Stimulated activated CD8-positive, alpha-beta memory T cell treated with anti-CD3 and anti-CD28 coated beads, Interleukin-4, amount 100 ng/mL, for 48 hours (primary cell): ENCODE measurements at places on chromosomes 7 and 10.

DNA sequence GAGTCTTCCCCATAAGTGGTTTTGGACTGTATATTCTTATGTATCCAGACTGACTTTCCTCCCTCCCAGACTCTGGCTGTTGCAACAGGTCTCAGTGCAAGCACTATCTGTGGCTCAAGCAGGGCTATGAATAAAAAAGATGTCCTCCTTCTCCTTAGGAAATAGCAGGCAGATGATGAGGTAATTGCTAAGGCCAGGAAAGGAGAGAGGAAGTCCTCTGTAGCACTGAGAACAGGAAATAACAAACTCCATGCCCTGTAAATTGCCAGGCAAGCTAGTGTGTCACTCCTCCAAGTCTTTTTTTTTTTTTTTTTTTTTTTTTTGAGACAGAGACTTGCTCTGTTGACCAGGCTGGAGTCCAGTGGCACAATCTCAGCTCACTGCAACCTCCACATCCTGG lies 900.1 kb downstream of the TYW1 start:
- no peak for DNase-seq

- DNase-seq, result no peak
Measured at GRCh38 chr7:111126987-111127386, 36.1 kb downstream of the LRRN3 start.

DNA sequence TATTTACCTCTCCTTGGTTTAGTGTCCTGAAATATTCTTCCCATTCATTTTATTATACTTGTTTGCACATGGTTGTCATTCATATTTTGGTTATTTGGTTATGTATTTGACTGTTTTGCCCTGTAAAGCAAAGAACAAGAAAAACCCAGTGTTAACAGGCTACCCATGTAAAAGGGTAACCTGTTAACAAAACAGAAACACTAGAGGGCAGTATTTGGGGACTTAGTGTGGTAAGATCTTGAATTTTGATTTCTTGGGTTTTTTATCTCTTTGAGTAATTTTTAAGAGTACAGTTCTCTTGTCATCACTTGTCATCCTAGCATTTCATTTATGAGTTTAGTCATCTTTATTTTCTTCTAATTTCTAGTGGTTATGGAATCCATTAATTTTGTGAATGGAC lies 51.3 kb downstream of the POLL start:
- DNase-seq, result no peak

GRCh38 chr7:108222236-108222892 lies 92.2 kb upstream of the LAMB4 start:
- no peak for DNase-seq

GRCh38 chr10:117536866-117537435 lies 5.6 kb upstream of the EMX2 start:
- DNase-seq, result no peak

DNA sequence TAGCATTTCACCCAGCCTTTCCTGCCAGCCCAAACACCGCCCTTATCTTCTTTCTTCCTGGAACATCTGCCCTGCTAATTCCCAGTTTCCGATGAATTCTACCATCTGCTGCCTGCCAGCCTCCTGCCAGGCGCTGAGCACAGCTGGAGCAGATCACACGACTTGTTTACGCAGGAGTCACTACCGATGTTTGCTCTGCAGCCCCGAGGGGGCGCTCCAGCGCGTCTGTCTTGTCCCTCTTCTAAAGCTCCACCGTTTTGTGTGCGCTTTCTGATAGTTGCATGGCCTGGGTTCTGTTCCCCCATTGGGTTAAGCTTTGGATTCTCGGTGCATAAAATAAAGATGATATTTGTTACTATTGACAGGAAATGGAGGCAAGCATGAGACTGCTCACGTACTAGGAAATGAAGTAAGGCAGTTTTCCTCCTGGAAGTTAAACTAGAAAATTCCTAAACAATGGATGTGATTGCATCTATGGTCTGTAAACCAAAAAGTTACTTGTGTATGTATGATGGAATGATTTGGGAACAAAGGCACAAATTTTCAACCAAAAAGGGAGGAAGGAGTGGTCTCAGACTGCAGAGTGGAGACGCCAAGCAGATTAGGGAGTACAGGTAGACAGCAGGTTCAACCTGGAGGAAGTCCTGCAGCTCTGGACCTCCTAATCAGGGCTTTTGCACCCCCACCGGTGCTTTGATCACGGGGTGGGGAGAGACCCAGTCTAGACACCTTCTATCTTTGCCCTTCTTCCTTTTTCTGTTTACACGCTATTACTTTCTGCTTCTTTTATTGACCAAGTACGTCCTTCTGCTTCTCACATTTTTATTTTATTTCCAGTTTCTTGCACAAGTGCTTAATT lies 2.2 kb upstream of the RBM17 start:
- DNase-seq, result peak; percentile 91

GRCh38 chr7:128041203-128041602 lies 10.0 kb upstream of the LRRC4 start:
- DNase-seq, result no peak

DNA sequence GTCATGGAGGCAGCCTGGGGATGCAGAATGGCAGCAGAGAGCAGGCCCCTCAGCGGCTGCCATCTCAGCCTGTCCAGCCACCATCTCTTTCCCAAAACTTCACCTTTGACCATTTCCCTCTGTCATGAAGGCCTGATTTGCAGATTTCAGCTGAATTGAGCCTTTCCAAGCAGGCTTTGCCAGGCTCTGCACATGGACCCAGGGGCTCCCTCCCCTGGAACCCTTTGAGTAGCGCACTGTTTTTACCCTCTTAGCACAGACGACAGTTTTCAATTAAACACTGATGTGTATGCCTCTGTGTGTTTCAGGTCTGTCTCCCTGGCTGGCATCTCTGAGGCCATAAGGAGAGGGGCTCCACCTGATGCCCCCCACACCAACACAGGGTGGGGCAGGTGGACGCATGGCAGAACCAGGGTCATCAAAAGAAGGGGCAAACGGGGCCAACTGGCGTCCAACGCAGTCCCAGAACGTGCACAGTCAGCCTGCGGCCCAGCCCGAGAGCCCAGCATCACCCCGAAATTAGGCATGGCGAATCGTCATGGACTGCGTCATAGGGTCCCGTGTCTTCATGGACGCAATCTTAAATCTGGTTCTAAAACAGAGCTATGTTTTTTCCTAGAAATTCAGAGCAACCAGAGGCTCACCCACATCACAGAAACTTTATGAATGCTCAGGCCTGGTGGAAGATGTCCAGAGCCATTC lies 185.0 kb upstream of the TCERG1L start:
- no peak for DNase-seq

GRCh38 chr10:28679581-28680357 lies 2.4 kb downstream of the BAMBI start:
- DNase-seq, result no peak

GRCh38 chr10:78626471-78626870 lies 442.3 kb upstream of the ZMIZ1 start:
- no peak for DNase-seq

DNA sequence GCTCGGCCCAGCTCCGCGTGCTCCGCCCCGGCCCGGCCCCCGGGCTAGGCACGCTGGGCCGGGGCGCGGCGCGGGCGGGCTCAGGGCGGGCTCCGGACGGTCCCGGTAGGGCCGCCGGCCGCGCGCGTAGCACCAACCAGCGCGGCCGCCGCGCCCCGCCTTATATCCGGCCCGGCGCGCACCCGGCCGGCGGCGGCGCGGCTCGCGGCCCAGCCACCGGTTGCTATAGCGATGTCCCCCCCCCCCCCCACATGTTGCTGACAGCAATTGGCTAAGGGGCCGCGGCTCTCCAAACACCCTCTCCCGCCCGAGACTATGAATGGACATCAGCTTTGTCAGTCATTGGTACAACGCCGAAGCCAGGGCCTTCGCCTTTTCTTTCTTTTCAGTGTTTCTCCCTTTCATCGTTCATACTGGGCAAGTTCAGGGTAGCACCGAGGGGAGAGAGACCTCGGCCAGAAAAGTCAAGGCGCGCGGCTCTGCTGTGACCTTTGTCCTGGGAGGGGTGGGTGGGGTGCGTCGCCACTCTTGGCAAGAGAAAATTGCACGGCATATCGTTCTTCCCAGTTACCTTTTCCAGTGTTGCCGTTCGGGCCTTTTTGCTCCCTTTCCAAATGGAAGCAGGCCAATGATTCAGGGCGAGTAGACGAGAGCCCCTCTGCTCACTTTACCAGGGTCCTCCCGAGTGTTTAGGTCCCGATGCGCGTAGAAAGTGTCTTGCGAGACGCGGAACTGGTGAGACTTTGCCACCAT lies 354.2 kb downstream of the DNAJB6 start:
- DNase-seq, result no peak

DNA sequence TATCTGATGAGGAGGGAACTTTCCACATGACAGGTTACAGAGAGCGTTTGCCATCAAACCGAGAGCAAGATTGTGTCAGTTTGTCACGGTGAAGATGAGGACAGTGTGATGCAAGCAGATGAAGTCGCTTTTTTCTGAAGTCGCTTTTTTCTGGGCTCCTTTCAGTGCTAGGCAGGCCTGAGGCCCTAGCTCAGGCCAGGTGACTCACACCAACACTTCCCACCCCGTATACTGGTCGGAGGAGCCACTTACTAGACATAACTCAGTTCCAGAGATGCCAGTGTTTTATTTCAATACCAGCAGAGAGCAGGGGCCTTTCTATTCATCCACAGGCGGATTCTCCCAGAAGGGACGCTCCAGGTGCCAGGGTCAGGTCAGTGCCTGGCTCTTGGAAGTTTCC lies 58.9 kb downstream of the SFMBT2 start:
- DNase-seq, result no peak

- no peak for DNase-seq
Measured at GRCh38 chr10:80504158-80504811, 33.4 kb upstream of the SH2D4B start.

GRCh38 chr7:85041605-85042216 lies 145.1 kb downstream of the SEMA3D start:
- peak; percentile 45 for DNase-seq

GRCh38 chr10:76255241-76255640 lies 823.8 kb downstream of the LRMDA start:
- no peak for DNase-seq

GRCh38 chr7:104986628-104987259 lies 27.3 kb upstream of the KMT2E start:
- DNase-seq, result no peak

DNA sequence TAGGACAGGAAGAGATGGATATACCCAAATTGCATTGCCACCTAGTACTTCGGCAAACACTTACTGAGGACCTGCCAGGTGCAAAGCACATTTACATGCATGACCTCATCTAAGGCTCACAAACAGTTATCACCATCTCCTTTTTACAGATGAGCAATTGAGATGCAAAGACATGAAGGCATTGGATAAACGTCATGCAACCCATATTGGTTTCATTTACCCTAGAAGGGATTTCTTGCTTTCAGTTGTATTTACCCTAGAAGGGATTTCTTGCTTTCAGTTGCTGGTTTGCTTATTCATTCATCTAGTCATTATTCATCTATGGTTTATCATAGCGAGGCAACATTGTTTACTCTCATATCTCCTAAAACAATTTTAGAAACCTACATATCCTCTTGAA lies 52.2 kb downstream of the STEAP1B start:
- DNase-seq, result no peak

DNA sequence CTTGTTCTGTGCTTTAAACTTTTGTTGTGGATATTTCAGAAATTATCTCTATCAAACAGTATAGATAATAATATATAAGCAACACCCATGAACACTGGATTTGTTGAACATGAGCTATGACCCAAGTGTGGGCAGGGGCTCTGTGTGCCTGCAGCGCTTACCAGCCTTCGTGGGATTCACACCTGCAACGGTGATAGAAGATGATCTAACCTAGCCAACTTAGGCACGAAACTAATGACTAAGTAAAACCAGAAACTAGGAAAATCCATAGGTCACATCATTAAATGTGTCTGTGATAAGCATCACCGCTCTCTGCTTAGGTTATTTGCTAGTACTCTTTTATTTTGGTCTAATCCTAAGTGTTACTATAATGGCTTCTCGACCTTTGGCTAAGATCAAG lies 18.0 kb downstream of the SPAG6 start:
- DNase-seq, result no peak

DNA sequence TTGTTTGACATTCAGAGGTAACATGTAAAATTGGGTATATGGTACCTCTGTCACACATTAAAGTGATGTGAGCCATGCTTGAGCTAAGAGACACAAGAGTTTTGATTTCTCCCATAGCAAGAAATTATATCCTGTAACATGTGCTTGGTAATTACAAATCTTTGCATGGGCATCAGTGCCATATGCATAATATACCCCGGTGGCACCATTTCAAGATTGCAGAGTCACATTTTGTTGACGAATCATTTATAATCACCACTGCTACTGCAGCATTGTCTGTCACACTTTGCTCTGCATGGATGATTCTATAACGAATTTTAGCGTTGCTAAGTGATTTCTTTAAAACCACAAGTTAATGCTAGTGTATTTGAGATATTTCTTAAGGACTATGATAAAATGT lies 443.7 kb upstream of the LRRN3 start:
- DNase-seq, result no peak

DNA sequence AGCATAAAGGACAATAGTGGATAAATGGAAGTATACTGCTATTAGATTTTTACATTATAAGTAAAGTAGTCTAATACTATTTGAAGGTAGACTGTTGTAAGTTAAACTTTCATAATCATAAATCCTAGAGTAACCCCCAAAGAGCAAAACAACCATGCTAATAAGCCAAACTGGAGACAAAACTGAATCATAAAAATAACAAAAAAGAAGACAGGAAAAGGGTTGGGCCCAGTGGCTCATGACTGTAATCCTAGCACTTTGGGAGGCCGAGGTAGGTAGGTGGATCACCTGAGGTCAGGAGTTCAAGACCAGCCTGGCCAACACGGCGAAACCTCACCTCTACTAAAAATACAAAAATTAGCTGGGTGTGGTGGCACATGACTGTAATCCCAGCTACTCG lies 9.7 kb downstream of the CACUL1 start:
- no peak for DNase-seq

GRCh38 chr7:106356-106755 lies 86.0 kb upstream of the FAM20C start:
- DNase-seq, result no peak

- peak; percentile 82 for DNase-seq
Measured at GRCh38 chr10:22252224-22252800, 34.5 kb upstream of the EBLN1 start.

- no peak for DNase-seq
Measured at GRCh38 chr7:108136191-108136688, 6.1 kb upstream of the LAMB4 start.

GRCh38 chr10:14608381-14609001 lies 166.2 kb downstream of the FAM107B start:
- no peak for DNase-seq

DNA sequence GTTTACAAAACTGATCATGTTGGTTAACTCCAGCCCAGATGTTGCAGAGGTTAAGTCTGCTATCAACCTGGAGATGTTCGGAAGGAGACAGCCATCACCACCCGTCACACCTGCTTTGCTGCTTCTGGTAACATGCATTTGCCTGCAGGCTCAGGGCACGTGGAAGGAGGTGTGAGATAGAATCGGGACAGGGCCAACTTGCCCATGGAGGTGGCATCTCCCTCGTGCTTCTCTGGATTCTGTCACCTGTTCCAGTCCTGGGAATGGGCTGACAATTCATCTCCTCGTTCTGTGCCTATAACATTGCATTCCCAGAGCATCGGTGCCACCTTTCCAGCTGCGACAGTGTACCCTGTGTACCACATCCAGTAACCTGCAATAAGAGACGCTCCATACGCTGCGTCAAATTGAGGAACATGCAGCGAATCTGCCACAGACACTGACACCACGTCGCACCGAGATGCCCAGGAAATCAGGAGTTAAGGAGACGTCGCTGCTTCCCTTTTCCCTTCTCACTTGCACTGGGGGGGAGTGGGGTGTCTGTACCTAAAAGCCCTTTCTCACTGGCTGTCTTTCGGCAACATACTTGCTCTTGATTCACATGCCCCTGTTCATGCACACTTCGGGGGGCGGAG lies 65.8 kb downstream of the ADARB2 start:
- DNase-seq, result no peak
